ENCODE measurements at places on chromosomes 13 and 19.

- peak; percentile 49 for DNase-seq
Measured at GRCh38 chr13:99980824-99981734, 505 bp upstream of the ZIC2 start.

- DNase-seq: peak; percentile 31
Measured at GRCh38 chr19:10517760-10518443, 655 bp upstream of the S1PR5 start.

DNA sequence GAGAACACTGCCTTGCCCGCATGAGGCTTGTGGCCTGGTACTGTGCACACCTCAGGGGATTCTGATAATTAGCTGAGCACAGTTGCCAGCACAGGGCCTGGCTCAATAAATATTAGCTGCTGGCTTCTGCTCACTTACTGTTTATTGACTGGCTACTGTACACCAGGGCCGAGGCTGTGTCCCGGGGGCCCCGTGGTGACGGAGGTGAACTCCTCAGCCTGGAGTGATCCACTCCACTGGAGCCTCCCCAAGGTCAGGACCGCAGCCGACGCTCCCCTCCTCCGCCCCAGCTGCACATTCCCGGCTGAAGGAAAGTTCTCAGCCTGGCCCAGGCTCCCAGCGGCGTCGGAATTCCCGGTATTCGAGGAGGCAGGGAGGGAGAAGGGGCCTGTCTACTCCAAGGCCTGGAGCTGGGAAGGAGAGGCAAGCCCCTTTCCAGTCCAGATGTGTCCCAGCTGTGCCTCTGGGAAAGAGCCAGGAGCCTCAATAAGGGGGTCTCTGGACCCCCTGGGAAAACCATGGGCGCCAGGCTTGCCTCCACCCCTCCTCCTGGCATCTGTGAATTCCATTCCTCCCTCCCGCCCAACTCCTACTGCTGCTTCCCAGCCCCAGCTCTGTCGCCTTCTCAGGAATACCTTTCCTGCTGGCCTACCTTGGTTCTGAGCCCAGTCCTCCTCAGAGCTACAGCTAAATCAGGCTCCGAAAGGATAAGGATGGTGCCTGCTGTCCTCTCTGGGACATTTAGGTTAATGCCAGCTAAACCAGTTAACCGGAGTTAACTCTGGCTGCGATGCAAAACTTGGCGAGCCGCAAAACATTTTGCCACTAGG, 7.3 kb downstream of the RPS16 start:
- DNase-seq: no peak

GRCh38 chr13:79645569-79645968, 164.6 kb downstream of the NDFIP2 start:
- no peak for DNase-seq

DNA sequence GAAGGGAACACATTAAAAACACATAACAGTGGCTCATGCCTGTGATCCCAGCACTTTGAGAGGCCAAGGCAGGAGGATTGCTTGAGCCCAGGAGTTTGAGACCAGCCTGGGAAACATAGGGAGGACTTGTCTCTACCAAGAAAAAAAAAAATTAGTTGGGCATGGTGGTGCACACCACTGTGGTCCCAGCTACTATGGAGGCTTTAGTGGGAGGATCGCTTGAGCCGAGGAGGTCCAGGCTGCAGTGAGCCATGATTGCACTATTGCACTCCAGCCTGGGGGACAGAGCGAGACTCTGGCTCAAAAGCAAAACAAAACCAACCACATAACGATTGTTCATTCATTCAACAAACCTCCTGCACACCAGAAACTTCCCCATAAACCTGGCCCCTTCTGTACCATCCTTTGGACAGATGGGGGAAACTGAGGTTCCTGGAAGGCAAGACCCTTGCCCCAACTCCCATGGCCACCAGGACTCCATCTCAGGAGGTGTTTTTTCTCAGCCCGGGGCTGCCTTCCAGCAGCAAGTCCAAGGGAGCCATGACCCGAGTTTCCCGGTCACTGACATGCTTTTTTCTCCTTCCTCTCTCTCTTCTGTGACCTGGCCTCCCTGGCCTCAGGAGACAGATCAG, 4.3 kb downstream of the FOSB start:
- no peak for DNase-seq

DNA sequence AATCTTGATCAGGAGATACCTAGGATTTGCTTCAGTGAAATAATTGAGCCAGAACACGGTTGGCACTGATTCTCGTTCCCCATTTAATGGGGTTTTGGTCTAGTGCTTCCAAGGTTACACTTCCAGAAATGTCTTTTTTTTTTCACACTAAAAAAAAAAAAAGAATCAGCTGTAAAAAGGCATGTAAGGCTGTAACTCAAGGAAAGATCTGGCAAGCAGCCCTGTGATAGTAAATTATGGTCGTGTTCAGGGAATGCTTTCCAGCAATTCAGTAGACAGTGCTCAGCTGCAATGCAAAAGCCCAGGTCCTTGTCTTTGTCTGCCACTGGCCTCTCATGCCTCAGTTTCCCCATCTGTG, 27.2 kb upstream of the NDUFS7 start:
- no peak for DNase-seq

DNA sequence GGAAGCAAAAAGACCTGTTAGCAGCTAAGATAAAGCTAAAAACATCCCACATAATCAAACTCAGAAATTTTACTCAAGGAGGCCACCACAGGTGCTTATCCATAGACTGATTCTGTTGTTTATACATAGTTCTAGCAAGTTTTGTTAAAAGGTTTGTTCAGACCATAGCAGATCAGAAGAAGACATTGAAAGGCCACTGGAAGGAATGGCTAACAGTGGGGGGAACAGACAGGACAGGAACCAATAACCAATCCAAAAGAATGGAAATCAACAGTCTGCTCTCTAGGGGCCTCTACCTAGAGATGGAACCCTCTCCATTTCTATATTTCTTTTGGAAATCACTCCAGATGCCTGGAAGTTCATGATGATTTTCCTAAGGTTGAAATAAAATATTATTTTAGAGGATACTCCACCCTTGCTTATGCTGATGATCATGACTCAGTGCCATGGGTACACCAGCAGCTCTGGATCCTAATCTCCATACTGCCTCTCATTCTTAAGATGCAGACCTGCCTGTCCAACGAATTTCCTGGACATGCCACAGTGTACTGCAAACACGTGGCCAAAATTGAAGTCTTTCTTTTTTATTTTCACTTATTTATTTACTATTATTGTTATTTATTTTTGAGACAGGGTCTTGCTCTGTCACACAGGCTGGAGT, 260.0 kb downstream of the MYO16 start:
- no peak for DNase-seq

DNA sequence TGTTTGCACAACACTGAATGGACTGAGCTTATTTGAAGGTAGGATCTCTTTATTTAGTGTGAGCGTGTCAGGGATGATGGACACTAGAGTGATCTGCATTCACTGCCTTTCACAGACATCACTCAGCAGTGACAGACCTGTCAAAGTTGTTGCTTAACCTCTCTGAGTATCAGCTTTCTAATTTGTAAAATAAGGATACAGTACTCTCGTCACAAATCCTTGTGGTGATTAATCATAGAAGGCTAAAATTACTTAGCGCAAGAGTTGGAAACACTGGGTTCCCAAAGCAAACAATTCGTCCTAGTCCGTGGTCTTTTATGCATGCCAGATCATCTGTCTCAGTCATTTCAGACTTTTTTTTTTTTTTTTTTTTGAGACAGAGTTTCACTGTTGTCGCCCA, 16.6 kb downstream of the CARD8 start:
- no peak for DNase-seq

- no peak for DNase-seq
Measured at GRCh38 chr13:35349673-35350278, 126.7 kb downstream of the MAB21L1 start.
